Adipocyte (in vitro differentiated cells): ENCODE measurements at places on chromosomes 11 and 22.

GRCh38 chr11:108672113-108672512 is 7.2 kb downstream of the DDX10 start:
- peak; percentile 53 for DNase-seq

- DNase-seq, result no peak
Observed at GRCh38 chr11:73761403-73761945, 600 bp upstream of the RAB6A start.

GRCh38 chr11:2132874-2133240 is 6.3 kb downstream of the IGF2 start:
- no peak for DNase-seq

GRCh38 chr11:133903056-133903455 is 53.7 kb downstream of the IGSF9B start:
- DNase-seq, result no peak

- no peak for DNase-seq
Observed at GRCh38 chr11:62324731-62325556, 12.3 kb upstream of the ASRGL1 start.

GRCh38 chr22:49811020-49811791 is 16.5 kb downstream of the BRD1 start:
- DNase-seq, result no peak

DNA sequence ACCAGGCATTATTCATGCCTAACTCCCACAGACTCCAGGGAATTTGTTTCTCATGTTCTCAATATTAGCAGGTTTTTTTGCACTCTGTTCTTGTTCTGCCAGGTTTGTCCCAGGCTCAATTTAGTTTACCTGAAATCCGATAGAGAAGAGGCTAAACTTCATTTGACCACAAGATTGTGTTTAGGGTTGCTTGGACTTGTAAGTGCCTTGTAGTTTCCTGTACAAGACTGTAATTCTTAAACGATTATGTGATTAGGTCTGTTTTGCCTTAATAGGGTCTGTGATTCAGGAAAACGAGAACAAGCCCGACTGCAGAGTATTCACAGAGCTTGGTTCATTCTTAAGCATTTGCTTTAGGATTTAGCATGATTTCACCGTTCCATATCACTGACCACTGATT is 1.8 kb downstream of the PRSS23 start:
- DNase-seq, result no peak

DNA sequence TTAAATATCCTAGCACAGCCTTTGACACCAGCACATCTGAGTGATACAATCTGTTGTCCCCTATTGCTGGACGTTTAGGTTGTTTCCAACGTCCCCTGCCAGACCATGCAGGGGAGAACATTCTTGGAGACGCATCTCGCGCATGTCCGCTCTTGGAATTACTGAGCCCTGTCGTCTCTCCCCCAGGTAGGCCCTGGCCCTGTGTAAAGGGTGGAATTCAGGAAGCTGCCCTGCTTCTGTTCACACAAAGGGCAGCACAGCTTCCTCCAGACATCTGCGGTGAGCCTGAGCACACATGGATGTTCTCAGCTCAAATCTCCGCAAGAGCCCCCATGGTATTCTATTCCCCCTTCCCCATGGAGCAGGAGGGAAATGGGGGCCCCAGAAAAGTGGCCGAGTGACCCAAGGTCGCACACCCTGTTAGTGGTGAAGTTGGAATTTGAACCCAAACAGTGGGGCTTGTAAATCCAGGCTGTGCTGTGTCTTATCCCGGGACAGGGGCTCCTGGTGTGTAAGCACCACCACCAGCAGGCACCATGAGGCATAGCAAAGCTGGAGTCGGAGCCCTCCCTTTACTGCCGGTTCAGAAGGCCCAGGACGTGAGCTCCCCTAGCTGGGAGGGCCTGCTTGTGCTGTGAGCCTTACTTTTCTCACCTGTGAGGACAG is 5.0 kb upstream of the FGF19 start:
- DNase-seq, result no peak

GRCh38 chr11:61609000-61609979 is 28.4 kb upstream of the SYT7 start:
- no peak for DNase-seq

- DNase-seq, result no peak
Observed at GRCh38 chr11:110766316-110766715, 54.1 kb upstream of the ARHGAP20 start.

- no peak for DNase-seq
Observed at GRCh38 chr11:1706634-1707400, 9.8 kb downstream of the KRTAP5-6 start.
